ENCODE measurements at places on chromosomes 6 and 20.

GRCh38 chr6:39819228-39819627 is 27.1 kb downstream of the DAAM2 start:
- no peak for DNase-seq

GRCh38 chr6:73509851-73510250 is 11.0 kb downstream of the EEF1A1 start:
- DNase-seq = no peak

- no peak for DNase-seq
These were observed 86.7 kb upstream of the KCNQ5 start for GRCh38 chr6:72535124-72535523.

- no peak for DNase-seq
These were observed 838 bp upstream of the NKX2-2 start for GRCh38 chr20:21514553-21515251.

DNA sequence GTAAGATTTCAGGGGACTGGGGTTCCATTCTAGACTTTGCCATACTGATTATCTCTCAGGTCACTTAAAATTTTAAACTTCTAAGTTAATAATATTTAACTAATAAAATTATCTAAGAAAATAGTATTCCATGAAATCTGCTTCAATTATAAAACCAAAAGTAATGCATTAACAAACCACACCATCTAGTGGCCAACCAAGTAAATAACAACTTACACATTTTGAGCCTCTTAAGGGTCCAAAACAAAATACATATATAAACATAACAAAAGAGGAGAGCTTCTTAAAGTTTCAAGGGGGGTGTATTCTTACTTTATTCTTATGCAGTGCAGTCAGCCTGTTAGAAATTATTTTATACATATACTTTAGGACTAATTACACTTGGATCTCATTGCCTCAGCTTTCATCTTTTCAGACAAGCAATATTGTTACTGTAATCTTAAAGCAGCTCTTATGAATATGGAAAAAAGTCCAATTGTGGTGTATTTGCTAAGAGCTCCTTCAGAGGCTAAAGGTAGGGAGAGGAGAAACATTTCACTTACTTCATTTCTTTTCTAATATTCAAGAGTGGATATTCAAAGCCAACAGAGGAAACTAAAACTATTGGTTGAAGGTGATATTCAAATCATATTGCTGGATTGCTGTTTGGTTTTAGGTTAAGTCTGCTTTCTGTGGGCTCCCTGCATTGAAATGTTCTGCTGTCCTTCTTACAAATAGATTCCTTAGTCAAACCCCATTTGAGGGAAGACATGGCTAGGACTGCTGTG is 199.7 kb upstream of the SIM1 start:
- no peak for DNase-seq
